ENCODE measurements at places on chromosomes 16 and 17. TPM values are rescaled to one million over a fixed set of nuclear protein-coding genes. Genes with fewer than 3 reads are reported as not detected.

The SCNN1G gene
- total RNA-seq: not detected

DNA sequence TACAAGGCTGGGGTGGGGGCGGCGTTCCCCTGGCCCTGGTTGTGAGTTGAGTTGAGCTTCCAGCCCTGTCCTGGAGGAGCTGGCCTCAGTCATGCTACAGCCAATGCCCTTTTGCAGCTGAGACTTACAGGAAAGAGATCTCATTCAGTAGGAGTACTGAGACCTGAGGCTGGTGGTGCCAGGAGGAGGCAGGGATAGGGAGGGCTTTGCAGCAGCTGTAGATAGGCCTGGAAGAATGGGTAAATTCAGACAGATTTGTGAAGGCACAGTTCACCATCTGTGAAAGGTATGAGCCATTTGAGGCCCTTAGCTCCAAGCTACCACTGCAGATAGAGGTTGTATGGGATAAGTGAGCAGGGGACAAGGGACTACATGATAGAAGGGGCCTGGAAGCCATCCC is 5.6 kb downstream of the STX4 start:
- DNase-seq: no peak
- no peaks in the 10 kb centered on the region for H3K27me3 ChIP-seq
- peaks cover 7% of the 10 kb centered on the region for H3K4me1 ChIP-seq
- peaks cover 42% of the 10 kb centered on the region for H3K36me3 ChIP-seq
- no peak overlapping the region for H3K27ac ChIP-seq

GRCh38 chr17:34364751-34365150 is 1.7 kb upstream of the CCL1 start:
- no peaks in the 10 kb centered on the region for H3K36me3 ChIP-seq
- DNase-seq: peak; percentile 55
- peaks cover 20% of the 10 kb centered on the region for H3K27me3 ChIP-seq
- peaks cover 57% of the 10 kb centered on the region for H3K4me1 ChIP-seq

DNA sequence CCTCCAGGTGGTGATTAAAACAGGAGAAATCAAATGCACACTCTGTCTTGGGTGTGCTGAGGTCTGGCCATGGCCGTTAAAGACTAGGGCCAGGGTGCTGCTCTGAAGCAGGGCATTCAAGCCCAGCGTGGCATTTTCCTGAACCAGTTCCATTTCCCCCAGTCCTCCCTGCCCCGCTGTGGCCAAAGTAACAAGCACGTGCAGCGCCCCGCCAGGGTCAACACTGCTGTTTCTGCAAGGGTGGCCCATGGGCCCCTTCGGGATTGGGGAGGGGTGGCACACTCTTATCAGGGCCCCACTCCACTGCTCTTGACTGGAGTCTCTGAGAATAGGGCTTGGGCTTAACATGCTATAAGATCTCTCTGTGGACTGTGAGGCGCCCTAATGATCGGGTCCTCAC is 72.9 kb downstream of the IL21R start:
- H3K27me3 ChIP-seq: no peaks in the 10 kb centered on the region
- H3K4me3 ChIP-seq: no peak overlapping the region
- no peak for DNase-seq
- H3K36me3 ChIP-seq: peaks cover 50% of the 10 kb centered on the region

- peaks cover 14% of the 10 kb centered on the region for H3K4me1 ChIP-seq
- DNase-seq: no peak
- no peaks in the 10 kb centered on the region for H3K36me3 ChIP-seq
- peaks cover 3% of the 10 kb centered on the region for H3K27me3 ChIP-seq
- no peak overlapping the region for H3K4me3 ChIP-seq
Measured at GRCh38 chr16:89822188-89823086, 5.8 kb upstream of the SPIRE2 start.

The ACSM5 gene
- total RNA-seq: not detected

GRCh38 chr16:67187175-67187890 is 2.6 kb downstream of the EXOC3L1 start:
- no peak for DNase-seq
- H3K27me3 ChIP-seq: peaks cover 8% of the 10 kb centered on the region
- no peak overlapping the region for H3K27ac ChIP-seq

The KRTAP4-3 gene
- total RNA-seq: not detected

DNA sequence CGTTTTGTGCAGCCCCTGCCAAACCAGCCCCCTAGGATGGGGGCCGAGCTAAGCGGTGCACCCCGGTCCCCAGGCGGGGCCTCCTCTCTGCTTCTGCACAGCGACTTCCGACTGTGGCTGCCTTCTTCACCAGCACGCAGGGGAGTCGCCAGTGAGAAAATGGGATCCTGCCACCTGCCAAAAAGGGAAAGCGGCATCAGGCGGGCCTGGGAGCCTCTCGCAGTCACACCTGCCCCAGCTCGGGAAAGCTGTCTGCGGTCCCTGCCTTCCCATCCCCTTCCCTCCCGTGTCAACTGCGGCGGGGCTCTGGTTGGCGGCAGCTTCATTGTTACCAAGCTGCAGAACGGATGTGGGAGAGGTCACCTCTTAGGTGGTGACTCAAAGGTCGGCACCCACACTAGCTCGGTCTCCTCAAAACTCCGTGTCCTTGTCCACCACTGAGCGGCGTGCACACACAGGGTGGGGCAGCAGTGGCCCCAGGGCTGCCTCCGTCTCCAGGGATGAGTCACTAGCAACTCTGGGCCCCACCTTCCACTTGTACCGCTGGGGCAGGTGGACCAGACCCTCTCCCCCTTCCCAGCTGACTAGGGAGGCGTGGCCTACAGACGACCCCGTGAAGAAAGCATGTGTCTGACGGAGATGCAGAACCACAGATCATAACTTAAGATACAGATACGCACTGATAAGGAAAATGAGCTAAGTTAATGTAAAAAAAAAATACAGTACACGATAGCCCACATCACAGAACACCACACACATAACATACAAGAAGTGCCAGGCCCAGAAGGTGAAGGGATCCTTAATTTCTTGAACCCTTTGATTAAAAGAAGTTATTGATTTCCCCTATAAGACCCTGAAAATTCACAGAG is 1.5 kb upstream of the PCYT2 start:
- H3K4me1 ChIP-seq: peaks cover 20% of the 10 kb centered on the region
- no peak overlapping the region for H3K4me3 ChIP-seq
- no peak for DNase-seq
- H3K36me3 ChIP-seq: peaks cover 37% of the 10 kb centered on the region
- H3K27me3 ChIP-seq: no peaks in the 10 kb centered on the region

DNA sequence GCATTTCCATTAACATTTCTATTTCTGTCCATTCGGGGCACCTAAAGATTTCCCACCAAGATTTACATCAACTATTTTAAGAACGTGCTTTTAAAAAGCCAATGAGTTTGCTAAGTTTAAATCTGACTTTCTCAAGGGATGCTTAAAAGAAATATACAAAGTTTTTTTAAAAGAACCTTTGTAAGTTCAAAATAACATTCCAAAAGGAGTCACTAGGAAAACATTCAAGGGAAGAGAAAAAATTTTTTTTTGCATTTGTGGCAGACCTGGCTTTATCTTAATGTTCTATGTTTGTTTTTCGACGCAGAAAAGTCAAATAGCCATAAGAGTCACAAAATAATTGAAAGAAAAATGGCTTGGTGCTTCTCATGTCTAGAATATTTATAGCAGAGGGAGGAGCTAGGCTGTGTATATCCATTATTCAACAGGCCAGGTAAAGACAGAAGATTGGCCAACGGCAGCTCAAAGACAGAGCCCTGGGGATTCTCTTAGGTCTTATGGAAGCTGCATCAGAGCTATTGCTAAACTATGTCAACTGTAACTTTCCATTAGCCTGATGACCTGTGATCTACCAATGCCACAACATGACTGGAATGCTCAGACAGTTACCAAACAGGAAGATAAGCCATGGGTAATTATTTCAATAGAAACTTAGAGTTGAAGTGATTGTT is 37.8 kb upstream of the MYOCD start:
- DNase-seq: no peak
- H3K27ac ChIP-seq: no peak overlapping the region

The HIGD1B gene
- not detected for total RNA-seq

GRCh38 chr16:29862383-29862883 is 593 bp downstream of the CDIPT start:
- DNase-seq: peak; percentile 75
- peaks cover 23% of the 10 kb centered on the region for H3K4me1 ChIP-seq
- peak overlapping the region; percentile 96 for H3K4me3 ChIP-seq

GRCh38 chr16:17728196-17728595 is 257.4 kb upstream of the XYLT1 start:
- H3K4me3 ChIP-seq: no peak overlapping the region
- H3K36me3 ChIP-seq: no peaks in the 10 kb centered on the region
- no peak for DNase-seq
- no peaks in the 10 kb centered on the region for H3K4me1 ChIP-seq

- H3K27ac ChIP-seq: no peak overlapping the region
- no peak for DNase-seq
- no peaks in the 10 kb centered on the region for H3K4me1 ChIP-seq
- H3K36me3 ChIP-seq: no peaks in the 10 kb centered on the region
- no peak overlapping the region for H3K4me3 ChIP-seq
Measured at GRCh38 chr16:80040814-80041213, 440.3 kb upstream of the MAF start.

The KCNJ18 gene
- total RNA-seq: not detected

The SLX4 gene
- total RNA-seq: 10.9 TPM
